Renal cortex interstitium (tissue), 15 donors: ENCODE measurements at places on chromosomes 3 and 15. TPM values are rescaled to one million over a fixed set of nuclear protein-coding genes. Genes with fewer than 3 reads are reported as not detected.

Gene EBLN2
- polyA plus RNA-seq: 3.6 TPM

Gene NPHP3
- polyA plus RNA-seq: 43.0 TPM

Gene TIMP4
- polyA plus RNA-seq: 1.4 TPM

Gene RBM15B
- 39.8 TPM for polyA plus RNA-seq

Gene CCDC54
- 0.11 TPM for polyA plus RNA-seq

Gene TF
- 10.0 TPM for polyA plus RNA-seq

Gene PTPRG
- 76.9 TPM for polyA plus RNA-seq

Gene MELTF
- 3.2 TPM for polyA plus RNA-seq

Gene UROC1
- polyA plus RNA-seq: 0.09 TPM

Gene TMCO5A
- not detected for polyA plus RNA-seq

Gene CELF6
- polyA plus RNA-seq: 3.9 TPM

Gene GOLGA6D
- polyA plus RNA-seq: 0.56 TPM

Gene ACVR2B
- 19.8 TPM for polyA plus RNA-seq

Gene SEMA7A
- polyA plus RNA-seq: 7.1 TPM

Gene VWA5B2
- 1.8 TPM for polyA plus RNA-seq

Gene CPLX3
- polyA plus RNA-seq: not detected

Gene UTS2B
- polyA plus RNA-seq: 0.70 TPM

Gene B3GNT5
- 27.8 TPM for polyA plus RNA-seq

Gene CEP19
- 5.7 TPM for polyA plus RNA-seq

Gene SAMMSON
- 0.17 TPM for polyA plus RNA-seq

Gene TM4SF4
- 4.2 TPM for polyA plus RNA-seq
